ENCODE measurements at places on chromosomes 11 and 22. TPM values are rescaled to one million over a fixed set of nuclear protein-coding genes. Genes with fewer than 3 reads are reported as not detected.

DNA sequence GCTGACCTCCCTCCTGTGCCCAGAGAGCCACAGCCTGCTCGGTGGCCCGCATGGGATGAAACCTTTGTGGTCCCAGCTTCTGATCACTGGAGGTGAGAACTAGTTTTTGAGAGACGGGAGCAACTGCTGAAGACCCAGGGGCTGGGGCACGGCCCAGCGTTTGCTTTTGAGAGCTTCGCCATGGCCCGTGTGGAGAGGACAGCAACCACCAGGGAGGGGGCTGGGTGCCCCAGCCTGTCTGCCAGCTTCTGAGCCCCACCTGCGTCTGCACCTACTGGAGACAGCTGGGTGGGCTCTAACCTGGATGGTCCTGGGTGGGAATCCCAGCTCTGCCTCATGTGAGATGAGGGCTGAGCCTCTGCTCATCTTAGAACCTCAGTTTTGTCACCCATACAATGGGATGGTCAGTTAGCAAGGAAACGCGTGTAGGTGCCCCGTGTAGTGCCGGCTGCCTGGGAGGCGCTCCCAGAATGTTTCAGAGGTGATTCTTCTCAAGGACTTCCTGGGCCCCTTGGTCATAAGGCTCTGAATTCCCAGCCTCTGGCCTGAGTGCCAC is 51.1 kb upstream of the CCDC188 start:
- no peak for DNase-seq

BAIAP2L2 gene
- 1.4 TPM for total RNA-seq

OOSP2 gene
- total RNA-seq, result not detected

OR8J1 gene
- not detected for total RNA-seq

C11orf65 gene
- 1.5 TPM for total RNA-seq

GRCh38 chr11:61957021-61957770 is 7.0 kb downstream of the BEST1 start:
- no peak for DNase-seq

- peak; percentile 50 for DNase-seq
Observed at GRCh38 chr11:59822989-59823566, 12.5 kb upstream of the MRPL16 start.

- no peak for DNase-seq
Observed at GRCh38 chr11:33620423-33621171, 80.0 kb downstream of the C11orf91 start.

DNA sequence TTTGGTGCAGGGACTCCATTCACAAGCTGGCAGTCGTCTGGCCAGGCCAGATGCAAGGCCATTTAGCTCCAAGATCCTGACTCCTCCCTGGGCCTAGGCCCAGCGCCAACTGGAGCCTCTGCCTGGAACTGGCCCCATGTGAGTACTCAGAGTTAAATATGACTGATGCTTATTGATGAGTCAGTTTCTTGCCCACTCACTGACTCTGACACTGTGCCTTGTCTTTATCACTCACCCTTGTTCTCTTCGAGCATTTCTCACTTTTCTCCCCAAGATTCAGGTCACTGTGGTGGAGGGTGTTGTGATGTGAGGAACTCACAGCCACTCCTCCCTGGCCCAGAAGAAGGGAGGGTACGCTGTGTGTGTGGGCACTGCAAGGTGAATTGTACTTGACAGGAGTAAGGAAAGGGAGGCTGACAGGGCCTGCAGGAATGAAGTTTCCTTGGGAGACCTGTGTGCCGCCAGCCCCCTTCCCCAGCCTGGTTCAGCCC is 23.2 kb upstream of the ST3GAL4 start:
- no peak for DNase-seq

TAF10 gene
- total RNA-seq, result 176 TPM

DNA sequence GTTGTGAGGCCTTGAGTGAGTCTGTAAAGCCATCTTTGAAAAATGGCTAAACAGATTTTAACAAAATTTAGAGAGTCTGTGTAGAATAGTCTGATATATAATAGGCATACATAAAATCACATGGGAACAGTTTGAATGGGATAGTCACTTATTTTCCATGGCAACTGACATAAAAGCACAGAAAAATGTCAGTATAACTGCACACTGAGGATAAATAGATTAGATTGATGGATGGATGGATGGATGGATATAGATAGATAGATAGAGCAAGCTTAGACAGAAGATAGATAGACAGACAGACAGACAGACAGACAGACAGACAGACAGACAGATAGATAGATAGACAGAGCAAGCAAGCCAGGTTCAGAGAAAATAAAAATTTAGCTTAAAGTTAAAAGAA is 660.2 kb upstream of the API5 start:
- no peak for DNase-seq
